NCI-H2081 (cell line): ENCODE measurements at places on chromosomes 3 and 15.

DNA sequence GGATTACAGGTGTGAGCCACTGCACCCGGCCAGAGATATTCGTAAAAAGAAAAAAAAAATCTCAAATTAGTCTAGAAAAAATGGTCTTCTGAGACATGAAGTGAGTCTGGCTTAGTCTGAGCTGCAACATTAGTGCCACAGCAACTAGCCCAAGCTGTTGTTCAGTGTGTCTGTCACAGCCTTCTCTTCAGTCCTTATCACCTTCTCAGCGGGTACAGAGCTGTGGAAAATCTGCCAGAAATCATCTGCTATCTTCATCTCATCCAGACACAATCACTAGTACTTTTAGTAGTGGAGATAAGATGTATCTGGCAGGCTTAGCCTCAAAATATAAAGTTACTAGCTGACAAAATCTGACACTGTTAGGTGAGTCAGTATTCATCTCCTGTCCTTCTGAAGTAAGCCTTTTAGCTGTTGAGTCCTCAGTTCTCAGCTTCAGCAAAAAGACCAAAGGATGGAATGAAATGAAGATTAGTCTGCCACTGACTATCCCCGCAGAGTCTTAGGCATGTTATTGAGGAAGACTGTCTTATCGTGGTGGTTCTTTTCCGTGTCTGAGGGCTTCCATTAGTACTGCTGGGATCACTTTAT is 120.5 kb upstream of the CGNL1 start:
- DNase-seq, result no peak

DNA sequence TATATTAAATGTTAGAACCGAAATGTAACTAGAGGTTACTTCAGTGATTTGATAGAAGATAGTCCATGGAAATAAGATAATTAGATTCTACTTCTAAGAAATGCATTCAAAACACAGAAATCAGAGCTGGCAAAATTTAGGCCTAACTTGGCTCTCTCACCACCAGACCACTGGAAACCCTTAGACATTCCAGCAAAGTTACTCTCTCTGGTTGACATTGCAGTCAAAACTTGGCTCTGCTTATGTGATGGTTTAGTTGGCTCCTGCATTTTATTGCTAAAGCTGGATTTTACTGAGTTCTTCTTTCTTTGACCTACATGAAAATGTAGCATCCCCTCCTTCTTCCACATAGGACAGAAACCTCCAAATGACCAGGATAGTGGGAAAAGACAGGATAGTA is 35.4 kb upstream of the CBLB start:
- DNase-seq, result no peak

GRCh38 chr3:52153389-52154096 is 680 bp downstream of the POC1A start:
- peak; percentile 51 for DNase-seq

- DNase-seq, result no peak
Measured at GRCh38 chr3:9168241-9168741, 81.2 kb downstream of the SRGAP3 start.

GRCh38 chr3:123157598-123158287 is 44.0 kb upstream of the SEC22A start:
- peak; percentile 53 for DNase-seq

DNA sequence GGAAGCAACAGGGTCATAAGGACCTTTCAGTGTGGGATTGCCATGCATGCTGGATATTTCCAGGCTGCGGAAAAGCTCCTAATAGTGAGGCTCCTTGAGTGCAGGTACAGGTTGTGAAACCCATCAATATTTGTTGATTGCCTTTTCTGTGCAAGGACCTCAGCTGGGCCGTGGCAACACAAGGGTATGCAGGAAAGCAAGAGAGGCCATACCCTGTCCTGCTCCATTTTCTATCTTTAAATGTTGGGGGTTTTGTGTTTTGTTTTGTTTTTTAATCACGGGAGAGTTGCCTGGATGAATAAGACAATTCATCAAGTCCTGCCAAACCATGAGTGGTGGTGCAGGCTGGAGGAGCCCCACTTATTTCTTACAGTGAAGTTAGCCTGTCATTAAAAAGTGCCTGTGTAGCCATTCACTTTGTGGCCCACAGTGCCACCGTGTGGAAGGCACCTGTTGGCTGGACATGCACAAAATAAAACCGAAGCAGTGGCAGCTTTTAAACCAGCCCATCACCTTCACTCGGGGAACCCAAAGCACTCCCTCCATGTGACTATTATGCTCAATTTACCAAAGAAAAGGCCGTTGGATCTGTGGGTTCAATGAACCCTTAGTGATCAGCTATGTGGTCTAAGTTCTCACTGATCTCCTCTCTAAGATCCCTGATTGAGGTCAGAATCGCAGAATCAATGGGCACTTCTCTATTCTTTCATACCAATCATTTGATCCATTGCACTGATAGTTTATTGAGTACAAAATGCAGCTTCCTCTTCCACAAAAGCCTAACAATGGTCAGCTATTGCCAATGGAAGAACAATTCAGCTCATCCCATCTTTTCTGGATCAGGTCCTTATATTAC is 42.2 kb downstream of the CLDN18 start:
- DNase-seq, result peak; percentile 63

DNA sequence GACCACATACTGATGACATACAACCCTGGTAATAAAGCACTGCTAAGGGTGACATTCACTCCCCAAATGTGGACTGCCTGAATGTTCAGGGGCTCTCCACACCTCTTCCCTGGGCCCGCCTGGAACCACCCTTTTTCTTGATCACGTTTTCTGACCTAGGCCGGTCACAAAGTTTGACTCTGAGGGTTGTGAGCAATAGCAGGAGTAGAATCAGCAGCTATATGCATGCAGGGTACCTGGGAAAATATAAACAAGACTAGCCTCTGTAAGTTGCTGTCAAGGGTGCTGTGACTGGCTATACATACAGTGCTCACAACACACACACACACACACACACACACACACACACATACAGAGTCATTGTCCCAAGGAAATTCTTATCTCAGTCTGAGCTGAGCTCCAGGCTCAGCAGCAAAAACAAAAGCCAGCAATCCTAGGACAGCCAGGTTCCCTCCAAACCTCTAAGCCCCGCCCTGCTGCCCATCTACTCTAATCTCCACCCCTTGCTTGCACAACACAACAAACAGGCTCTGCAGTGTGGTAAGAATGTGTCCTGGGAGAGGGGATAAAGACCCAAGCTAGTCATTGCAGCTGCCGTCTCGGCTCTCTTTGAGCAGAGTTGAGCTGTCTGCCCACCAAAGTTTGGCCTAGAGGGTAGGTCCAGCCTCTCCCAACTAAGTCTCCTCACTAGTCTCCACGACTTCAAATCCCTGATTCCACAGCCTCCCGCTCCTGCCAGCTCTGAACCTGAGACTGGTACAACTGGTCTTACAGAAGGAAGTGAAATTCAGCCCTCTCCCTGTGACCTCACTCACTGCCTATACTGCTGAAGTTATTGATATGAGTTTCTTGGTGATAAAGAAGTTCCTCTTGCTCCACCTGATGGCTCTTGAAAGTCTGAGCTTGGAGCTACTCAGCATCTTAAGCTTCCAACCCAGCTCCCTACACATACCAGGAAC is 2.2 kb downstream of the BMF start:
- DNase-seq, result no peak

GRCh38 chr15:74441248-74441941 is 7.6 kb upstream of the SEMA7A start:
- DNase-seq, result no peak

GRCh38 chr15:62745621-62746225 is 296.8 kb upstream of the TPM1 start:
- no peak for DNase-seq

DNA sequence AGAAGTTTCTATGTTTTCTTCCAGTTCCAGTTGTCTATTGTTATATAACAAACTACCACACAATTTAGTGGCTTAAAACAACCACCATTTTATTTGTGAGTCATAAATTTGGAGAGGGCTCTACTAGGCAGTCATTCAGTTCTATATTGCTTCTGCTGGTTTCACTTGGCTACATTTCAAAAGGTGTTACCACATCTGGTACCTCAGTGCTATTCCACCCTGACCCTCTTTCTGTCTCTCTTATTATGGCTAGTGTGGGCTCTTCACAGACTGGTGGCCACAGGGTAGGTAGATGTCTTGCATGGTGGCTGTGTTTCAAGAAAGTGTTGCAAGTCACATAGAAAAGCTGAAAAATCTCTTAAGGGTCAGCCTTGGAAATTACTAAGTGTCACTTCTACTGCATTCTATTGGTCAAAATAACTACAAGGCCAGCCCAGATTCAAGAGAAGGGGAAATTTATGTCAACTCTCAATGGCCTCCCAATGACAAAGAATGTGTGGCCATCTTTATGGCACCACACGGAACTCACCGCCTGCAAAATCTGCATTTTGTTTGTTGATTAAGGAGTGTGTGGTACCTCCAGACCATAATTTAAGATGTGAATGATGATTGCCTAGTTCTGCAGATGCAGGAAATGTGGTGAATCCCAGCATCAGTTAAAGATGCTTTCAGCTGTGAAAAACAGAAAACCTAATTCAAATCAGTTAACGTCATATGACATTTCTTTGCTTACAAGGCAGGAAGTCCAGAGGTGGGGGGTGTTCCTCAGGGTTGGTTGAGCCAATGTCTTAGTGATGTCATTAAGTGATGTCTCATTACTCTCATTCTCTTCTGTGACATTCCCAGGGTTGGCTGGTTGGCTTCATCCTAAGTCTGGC is 105.8 kb upstream of the RASGRP1 start:
- no peak for DNase-seq

DNA sequence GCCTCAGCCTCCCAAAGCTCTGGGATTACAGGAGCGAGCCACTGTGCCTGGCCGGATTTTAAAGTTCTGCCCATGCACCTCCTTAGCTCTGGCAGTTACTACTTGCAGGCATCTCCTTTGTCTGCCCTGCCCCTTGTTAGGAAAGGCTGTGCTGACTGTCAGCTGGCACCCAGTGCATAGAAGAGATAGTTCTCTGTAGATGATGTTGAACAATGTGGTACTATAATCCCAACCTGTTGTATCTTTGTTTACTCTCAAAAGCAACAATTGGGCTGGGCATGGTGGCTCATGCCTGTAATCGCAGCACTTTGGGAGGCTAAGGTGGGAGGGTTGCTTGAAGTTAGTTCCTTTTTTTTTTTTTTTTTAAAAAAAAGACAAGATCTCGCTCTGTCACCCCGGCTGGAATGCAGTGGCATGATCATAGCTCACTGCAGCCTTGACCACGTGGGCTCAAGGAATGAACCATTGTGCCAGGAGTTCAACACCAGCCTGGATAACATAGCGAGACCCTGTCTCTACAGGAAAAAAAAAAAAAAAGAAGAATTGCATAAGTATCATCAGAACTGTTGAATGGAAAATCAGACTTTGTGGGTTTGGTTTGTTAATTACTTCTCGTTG is 30.6 kb downstream of the FLNB start:
- no peak for DNase-seq

DNA sequence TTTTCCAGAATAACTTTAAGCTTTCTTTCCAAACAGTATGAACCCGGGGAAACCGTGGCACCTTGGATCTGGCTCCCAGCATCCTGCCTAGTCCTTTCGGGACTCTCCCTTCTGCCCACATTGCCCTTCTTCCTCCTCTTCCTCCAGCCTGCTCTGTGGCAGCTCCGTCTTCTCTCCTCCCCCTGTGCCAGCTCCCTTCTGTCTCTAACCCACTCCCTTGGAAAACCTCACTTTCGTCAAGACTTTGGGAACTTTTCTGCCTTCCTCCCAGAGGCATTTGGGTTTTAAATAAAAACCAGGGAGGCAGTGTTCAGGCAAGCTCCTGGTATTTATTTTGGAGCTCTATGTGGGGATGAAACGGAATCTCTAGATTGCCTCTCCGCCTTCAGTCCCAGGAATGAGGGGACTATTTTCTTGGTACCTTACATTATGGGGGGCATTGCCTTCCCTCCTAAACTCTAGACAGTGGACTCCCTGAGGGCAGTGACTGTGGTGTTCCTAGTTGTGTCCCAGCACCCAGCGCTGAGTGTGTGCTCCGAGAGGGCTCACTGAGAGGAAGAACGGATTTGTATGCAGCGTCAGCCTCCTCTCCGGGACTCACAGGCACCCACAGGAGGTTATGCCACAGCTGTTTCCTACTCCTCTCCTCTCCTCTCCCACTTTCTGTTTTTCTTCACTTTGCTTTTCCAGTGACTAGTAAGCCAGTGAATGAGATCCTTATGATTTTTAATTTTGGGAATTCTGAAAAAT is 105.4 kb upstream of the MRPS22 start:
- DNase-seq, result no peak

GRCh38 chr15:78058401-78058935 is 19.0 kb downstream of the TBC1D2B start:
- no peak for DNase-seq

GRCh38 chr3:181363231-181363630 is 348.5 kb upstream of the SOX2 start:
- no peak for DNase-seq

DNA sequence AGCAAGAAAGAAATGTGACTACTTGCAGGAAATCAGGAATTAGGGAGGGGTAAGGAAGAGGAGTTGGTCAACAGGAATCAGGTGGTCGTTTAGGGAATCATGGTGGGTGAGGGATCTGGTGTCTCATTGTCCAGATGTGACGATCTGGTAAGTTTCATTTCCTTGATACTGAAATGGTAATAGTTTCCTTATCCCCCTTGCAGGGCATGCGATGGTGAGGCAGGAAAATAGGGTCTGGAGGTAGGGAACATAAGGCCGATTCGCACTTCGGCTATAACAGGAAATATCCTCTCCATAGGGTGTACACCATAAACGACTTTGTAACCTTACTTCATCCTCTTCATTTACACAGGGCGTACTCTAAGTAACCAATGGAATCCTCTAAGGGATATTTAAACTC is 574 bp upstream of the LRRC34 start:
- no peak for DNase-seq

DNA sequence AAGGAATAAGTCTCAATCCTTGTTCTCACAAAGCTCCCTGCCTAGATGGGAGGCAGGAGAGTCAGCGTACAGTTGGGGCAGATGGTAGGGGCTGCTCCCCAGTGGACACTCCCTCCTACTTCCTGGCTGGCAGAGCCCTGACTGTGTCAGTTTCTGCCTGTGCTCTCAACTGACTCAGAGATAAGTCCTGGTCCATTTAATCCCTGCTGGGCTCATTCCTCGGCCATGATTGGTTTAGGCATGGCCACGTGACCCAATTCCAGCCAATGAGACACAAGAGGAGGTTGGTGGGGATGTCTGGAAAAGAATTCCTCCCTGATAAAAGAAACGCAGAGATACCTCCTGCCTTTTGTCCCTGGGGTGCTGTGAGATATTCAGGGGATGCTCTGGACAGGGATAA is 118.1 kb upstream of the SLC6A11 start:
- DNase-seq, result no peak

GRCh38 chr3:49567406-49567805 is 13.1 kb downstream of the BSN start:
- DNase-seq, result no peak

- DNase-seq, result no peak
Measured at GRCh38 chr3:101695779-101696372, 9.4 kb upstream of the RPL24 start.
